Right cardiac atrium (tissue), 5 donors: ENCODE measurements at places on chromosomes 2 and 18.

GRCh38 chr18:76136701-76137100, 358.3 kb downstream of the ZNF516 start:
- no peak for DNase-seq

DNA sequence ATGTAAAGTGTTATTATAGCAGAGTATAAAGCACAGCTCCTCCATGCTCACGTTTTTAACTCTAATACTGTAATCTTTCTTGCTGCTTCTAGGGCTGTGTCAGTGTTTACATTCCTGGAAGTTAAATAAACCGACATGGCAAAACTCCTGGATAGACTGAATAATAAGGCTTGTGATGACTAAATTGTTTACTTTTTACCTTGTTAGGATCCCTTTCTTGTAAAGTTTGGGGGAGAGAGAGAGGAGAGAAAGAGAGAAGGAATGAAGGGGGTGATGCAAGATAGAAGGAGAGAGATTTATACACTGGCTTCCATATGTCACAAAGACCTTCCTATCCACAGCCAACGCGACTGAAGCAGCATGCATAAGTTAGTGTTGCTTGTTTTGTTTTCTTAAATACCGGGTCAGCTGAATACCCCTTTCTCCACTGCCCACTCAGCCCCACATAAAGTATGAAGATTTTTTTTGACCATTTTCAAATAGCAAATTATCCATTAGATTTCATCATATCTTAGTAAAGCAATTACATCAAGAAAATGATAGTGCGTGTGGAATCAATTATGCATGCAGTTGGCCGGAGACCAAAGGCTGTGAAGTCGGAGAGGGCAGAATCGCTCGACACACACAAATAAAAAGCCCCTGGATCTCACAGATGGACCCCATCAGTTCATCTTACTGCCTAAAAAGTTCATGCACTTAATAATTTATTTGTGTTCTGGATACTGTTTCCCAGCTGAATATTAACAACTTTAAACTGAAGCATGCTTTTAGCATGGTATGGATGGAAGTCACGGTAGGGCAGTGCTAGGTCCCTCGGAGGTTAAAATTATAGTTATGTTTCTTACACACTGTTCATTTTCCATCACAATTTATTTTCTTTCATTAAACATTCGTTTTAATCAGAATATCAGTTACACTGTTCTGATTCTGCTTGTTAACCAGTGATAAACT, 20.1 kb downstream of the BCL11A start:
- DNase-seq: no peak

- no peak for DNase-seq
Measured at GRCh38 chr2:167275046-167275445, 386.8 kb downstream of the XIRP2 start.

GRCh38 chr2:44126106-44126797, 42.4 kb upstream of the PPM1B start:
- DNase-seq: no peak

DNA sequence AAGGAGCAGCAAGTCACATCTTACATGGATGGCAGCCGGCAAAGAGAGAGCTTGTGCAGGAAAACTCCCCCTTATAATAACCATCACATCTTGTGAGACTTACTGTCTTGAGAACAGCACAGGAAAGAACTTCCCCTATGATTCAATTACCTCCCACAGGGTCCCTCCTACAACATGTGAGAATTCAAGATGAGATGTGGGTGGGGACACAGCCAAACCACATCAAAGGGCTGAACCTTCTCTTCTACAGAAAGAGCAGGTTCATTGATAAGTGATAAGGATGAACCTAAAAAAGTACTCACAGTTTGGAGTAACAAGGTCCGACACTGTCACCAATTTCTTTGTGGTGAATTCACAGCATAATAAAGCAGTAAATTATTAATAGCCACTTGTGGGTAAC, 422.2 kb upstream of the FSIP2 start:
- DNase-seq: no peak

- DNase-seq: no peak
Measured at GRCh38 chr2:160303527-160303926, 103.5 kb upstream of the ITGB6 start.

DNA sequence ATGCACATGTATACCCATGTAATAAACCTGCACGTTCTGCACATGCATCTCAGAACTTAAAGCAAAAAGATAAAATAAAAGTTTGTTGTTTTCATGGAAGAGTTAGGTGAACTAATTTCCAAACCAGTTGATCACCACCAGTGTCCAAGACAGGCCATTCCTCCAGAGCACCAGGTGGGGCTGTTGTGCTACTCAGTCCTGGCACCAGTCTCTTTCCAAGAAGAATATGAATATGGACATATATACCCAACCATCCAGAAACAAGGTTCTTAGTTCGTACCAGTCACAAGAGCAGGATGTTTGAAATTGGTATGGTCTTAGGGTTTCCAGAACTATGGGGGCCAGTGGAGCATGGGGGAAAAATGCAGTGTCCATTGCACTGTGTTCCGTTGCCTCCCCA, 17.2 kb upstream of the TNP1 start:
- DNase-seq: no peak

GRCh38 chr2:127638361-127639110, 7.4 kb upstream of the GPR17 start:
- peak; percentile 72 for DNase-seq

GRCh38 chr2:167933097-167933814, 314.1 kb downstream of the STK39 start:
- DNase-seq: no peak

GRCh38 chr18:51361130-51361860, 163.8 kb upstream of the MEX3C start:
- no peak for DNase-seq

DNA sequence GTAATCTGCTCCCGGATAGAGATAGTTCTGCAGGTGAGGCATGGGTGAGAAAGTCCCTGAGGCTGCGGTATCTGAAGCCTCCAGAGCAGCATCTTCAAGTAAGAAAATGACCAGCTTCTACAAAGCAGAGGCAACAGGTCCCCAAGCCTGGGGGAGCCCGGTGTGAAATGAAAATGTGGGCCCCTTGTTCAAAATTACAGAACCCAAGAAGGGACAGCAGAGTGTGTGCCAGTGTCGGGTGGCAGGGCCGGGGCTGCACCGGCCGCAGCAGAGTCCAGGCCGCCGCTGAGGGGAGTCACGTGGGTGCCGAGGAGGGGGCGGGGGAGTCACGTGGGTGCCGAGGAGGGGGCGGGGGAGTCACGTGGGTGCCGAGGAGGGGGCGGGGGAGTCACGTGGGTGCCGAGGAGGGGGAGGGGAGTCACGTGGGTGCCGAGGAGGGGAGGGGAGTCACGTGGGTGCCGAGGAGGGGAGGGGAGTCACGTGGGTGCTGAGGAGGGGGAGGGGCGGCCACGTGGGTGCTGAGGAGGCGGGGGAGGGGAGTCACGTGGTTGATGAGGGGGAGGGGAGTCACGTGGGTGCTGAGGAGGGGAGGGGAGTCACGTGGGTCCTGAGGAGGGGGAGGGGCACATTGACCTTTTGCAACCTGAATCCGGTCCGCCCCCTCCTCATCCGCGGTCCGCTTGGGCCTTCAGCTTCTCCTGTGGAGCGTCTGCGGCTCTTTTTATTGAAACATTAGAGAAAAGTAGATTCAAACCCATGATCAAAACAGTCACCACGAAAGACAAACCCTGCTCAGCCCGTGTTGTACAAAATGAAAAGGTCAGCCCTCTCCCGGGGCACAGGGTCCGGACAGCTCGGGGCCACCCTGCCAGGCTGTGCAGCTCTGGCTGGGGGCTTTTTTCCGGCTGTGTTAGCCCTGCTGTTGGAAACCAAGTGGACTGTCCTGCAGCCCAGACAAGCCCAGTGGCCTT, 10.4 kb downstream of the COLEC11 start:
- DNase-seq: peak; percentile 49

DNA sequence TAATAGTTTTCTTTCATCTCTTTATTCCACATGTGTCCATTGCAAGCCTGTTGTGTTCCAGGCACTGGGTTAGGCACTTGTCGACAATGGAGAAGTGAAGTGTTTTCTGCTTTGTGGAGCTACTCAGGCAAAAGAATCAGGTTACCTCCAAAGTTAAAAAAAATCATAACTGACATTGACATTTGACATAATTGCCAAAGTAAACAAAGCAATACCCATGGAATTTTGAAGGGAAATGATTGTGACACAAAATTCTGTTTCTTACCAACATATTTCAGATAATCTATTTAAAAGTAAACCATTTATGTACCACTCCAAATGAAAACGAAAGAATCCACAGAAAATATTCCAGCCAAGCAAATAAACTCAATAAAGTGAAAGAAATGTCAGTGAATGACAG, 6.4 kb upstream of the TGFA start:
- no peak for DNase-seq

- DNase-seq: no peak
Measured at GRCh38 chr2:31429759-31430438, 15.4 kb upstream of the XDH start.
